ENCODE measurements at places on chromosomes 11 and 22. TPM values are rescaled to one million over a fixed set of nuclear protein-coding genes. Genes with fewer than 3 reads are reported as not detected.
A peak's percentile ranks its signal among the peaks of the same experiment; 100 is the strongest.

GRCh38 chr22:24403346-24403745 is 24.1 kb upstream of the ADORA2A start:
- DNase-seq, result no peak

GRCh38 chr22:26097840-26098239 is 71.4 kb upstream of the SEZ6L start:
- DNase-seq, result no peak

DNA sequence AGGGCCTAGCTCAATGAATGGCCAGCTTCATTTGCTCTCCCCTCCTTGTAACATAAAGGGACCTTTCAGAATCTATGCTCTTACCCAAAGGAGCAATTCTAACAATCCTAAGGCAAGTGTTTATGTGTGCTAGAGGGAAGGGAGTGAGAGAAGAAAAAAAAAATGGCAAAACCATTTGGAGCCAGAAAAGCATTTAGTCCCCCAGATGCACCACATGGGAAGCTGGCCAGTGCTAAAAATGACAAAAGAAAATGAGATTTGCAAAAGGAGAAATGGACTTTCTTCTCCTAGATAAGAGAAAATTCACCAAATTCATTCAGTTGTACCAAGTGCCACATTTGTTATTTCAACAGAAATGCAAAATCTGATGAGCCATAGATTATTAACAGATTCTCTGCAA is 52.8 kb downstream of the SERGEF start:
- no peak for DNase-seq

- no peak for DNase-seq
Observed at GRCh38 chr11:78040691-78041379, 17.8 kb upstream of the KCTD14 start.

Gene SPI1
- total RNA-seq, result 2.0 TPM

GRCh38 chr11:102389253-102389652 is 42.2 kb downstream of the BIRC2 start:
- no peak for DNase-seq

DNA sequence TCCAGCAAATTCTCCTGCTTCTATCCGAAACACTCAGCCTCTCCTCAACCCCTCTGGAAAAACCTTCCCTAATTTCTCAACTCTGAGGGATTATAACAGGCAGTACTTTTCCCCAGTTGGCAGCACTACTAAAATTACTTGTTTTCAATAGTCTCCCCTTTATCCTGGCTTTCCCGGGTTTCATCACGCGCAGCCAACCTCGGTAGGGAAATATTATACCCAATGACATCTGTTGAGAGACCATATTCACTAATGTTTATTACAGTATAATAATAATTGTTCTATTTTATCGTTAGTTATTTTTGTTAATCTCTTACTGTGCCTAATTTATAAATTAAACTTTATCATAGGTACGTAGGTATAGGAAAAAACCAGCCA is 330 bp upstream of the POLD3 start:
- DNase-seq, result no peak

Gene GSTT2
- 0.47 TPM for total RNA-seq

Gene MYRF
- 5.5 TPM for total RNA-seq

- DNase-seq, result no peak
Observed at GRCh38 chr11:12001186-12001585, 7.2 kb downstream of the DKK3 start.

Gene CBX7
- 11.1 TPM for total RNA-seq

DNA sequence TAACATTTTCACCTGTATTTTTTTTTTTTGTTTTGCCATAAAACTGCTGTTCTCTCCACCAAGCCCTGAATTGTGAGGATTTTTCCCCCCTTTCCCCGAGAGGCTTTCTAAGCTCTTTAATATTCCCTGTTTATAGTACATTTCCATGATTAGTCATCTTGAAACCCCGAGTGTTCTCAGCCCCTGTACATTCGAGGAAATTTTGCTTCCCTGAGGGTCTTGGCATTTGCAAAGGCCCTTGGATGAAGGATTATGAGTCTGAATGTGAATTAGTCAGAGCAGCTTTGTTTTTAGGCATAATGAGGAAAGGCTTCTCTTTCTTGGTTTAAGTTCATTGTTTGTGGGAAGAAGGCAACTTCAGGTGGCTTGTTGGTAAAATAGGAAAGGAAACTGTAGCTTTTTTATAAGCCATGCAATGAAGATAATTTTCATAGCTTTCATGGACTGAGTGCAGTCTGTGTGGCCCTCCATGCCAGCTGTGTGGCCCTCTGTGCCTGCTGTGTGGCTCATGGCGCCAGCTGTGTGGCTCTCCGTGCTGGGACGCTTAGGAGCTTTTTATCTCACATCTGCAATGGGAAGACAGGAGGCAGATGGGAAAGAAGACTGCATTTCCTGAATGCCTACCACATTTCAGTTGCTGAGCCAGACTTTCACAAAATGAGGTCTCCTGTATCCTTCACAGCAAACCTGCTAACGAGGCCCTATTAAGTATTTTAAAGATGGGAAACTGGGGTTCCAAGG is 129.0 kb downstream of the TEAD1 start:
- no peak for DNase-seq

Gene TOB2
- total RNA-seq, result 31.7 TPM

DNA sequence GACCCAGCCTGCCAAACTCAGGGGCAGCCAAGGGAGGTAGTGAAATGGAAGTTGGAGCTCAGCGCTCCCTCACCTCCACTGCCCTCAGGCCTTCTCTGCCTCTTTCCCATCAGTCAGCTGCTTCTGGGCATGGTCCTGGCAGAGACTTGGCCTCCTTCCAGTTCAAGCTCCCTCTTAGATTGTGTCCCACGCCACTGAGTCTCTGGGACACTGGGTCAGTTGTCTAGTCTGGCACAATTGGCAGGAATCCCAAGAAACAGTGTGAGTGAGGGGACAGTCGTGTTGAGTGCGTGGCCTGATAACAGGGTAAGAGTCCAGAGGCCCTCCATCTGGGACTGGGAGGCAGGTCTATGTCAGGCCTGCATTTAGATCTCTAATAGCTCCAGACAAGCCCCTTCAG is 7.1 kb upstream of the SLC35E4 start:
- no peak for DNase-seq

Gene KCNK7
- total RNA-seq, result 2.8 TPM

Gene LINC01488
- total RNA-seq, result not detected

GRCh38 chr22:19942157-19943081 is 801 bp upstream of the TXNRD2 start:
- no peak for DNase-seq

Gene PLCB3
- total RNA-seq, result 16.4 TPM

GRCh38 chr22:39090426-39091064 is 6.5 kb upstream of the APOBEC3H start:
- DNase-seq, result peak; percentile 98

GRCh38 chr11:79087238-79087960 is 353.4 kb downstream of the TENM4 start:
- DNase-seq, result no peak

DNA sequence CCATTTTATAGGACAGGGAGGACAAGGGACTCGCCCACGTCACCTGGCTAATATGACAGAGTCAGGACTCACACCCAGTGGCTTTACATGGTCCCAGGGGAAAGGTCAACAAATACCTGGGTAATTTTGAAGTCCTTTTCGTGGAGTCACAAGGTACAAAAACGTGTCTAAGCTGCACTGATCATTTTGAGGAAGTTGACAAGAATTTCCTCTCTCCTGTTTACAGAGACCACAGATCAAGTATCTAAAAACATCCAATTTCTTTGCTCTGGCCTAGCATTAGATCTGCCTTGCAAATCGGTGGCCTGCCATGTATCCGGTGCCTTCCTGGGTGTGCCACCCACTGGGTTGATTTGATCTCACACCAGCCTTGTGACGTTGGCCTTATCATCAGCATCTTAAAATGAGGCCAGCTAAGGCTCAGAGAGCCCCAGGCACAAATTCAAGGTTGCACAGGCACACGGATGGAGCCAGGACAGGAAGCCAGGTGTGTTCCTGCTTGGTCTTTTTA is 17.6 kb downstream of the GDPD5 start:
- DNase-seq, result no peak

DNA sequence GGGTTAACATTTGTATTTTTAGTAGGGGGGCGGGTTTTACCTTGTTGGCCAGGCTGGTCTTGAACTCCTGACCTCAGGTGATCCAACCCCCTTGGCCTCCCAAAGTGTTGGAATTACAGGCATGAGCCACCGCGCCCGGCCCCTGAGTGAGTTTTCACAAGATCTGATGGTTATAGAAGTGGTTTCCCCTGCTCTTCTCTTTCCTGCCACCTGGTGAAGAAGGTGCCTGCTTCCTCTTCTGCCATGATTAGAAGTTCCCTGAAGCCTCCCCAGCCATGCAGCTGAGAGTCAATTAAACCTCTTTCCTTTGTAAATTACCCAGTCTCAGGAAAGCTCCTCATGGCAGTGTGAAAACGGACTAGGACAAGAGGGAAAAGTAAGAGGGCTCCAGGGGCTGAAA is 259.1 kb upstream of the PLET1 start:
- no peak for DNase-seq

- DNase-seq, result no peak
Observed at GRCh38 chr11:103274025-103274424, 164.8 kb downstream of the DYNC2H1 start.

GRCh38 chr11:26806219-26806618 is 84.4 kb upstream of the SLC5A12 start:
- DNase-seq, result no peak

GRCh38 chr11:128690665-128691101 is 3.2 kb upstream of the FLI1 start:
- DNase-seq, result no peak

Gene RIC3
- total RNA-seq, result 1.4 TPM

DNA sequence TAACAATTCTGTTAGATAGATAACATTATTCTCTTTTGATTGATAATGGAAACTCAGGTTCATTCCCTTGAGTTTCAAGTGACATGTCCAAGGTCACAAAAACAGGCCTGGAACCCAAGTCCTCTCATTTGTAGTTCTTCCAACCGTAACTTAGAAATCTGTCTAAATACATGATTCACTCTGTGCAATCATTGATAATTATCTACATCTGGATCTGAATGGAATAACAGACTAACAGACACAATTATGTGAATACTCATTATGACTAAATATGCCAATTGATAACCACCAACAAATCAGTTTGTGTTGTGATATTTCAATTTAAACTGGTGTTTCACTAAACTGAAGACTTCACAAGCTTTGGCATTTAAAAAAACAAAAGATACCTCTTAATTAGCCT is 71.0 kb downstream of the RBFOX2 start:
- no peak for DNase-seq

- DNase-seq, result no peak
Observed at GRCh38 chr11:101288392-101288791, 158.8 kb upstream of the PGR start.

Gene ADAMTS15
- not detected for total RNA-seq

DNA sequence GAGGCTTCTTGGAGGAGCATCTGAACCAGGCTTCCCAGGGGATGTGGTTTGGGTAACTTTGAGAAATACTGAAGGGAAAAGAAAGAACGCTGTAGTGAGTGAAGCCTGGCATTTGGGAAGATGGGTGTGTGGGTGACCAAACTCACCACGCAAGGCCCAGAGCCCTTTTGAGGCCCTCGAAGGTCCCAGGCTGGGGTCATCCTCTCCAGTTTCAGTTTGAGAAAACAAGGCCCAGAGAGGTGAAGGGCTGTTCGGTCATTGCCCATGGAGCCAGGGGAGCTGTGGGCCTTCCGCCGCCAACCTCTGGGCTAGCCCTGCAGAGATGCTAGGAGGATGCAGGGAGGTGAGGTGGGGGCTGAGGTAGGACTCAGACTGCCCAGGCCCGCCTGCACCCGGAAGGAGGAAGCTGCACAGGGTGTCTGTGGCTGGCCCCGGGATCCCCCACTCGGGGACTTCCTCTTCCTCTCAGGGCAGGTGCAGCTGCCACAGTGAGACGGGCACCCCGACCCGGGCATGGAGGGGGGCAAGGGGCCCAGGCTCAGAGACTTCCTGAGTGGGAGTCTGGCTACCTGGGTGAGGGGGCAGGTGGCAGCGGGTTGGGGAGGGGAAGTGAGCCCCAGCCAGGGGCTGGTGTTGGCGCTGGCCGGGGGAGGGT is at the start of gene CCDC88B:
CCDC88B (plus strand) TSS at position 451 of the 655 bp plus-strand sequence; CDS start at position 514, 63 bp downstream.
- peak; percentile 89 for DNase-seq

GRCh38 chr22:19629720-19630419 is 84.4 kb upstream of the SEPTIN5 start:
- peak; percentile 81 for DNase-seq
